ENCODE measurements at places on chromosomes 4 and X. TPM values are rescaled to one million over a fixed set of nuclear protein-coding genes. Genes with fewer than 3 reads are reported as not detected.

The KLF8 gene
- total RNA-seq = 4.3 TPM

The MAGED4 gene
- 12.6 TPM for total RNA-seq

DNA sequence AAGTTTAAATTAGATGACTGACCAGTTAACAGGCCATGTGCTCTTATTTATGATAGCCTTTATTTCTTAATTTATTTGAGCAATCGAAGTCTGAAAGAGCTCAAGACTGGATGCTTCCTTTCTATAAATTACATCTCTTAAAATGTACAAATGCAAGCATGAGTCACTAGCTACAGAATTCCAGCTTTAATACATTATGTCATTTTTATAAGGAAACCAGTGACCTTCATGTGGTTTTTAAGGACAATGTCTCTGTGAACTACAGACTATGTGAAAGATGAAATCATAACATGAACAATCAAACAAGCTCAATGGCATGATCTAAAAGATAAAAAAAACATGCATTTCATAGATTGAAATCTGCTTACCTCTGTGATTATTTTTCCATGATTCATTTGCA lies 15.4 kb downstream of the HTR2C start:
- DNase-seq = no peak

DNA sequence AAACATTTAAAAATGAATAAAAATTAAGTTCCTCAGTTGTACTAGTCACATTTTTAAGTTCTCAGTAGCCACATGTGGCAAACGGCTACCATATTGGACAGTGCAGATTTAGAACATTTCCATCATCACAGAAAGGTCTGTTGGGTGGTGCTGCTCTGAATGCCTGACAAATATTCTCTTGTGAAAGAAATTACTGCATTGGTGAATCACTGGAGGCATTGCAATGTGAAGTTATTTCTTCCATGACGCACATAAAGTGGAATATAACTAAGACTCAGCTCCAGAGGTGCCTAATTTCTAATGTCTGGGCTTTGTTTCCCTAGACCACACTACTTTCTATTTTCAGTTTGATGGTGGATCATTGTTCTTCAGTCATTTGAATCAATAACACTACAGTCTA lies 44.9 kb downstream of the CLNK start:
- DNase-seq = no peak

DNA sequence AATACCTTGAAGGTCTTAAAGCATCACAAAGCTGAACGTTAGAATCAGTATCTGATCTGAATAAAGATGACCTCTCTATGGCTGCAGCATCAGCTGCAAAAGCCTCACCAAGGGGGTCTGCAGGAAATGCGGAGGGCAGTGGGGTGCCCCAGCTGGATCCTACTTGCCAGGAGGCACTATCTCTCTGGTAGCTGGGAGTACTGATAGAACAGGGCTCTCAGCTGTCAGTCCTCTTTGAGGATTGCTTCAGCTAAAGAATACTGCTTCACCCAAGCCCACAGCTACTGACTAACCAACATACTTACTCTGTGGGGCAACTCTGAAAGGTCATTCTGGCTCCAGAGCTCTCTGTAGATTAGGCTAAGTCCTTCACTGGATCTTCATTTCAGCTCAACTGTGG lies 112.5 kb upstream of the ZFP42 start:
- DNase-seq = no peak

- no peak for DNase-seq
Measured at GRCh38 chrX:123188081-123188480, 4.0 kb downstream of the GRIA3 start.

DNA sequence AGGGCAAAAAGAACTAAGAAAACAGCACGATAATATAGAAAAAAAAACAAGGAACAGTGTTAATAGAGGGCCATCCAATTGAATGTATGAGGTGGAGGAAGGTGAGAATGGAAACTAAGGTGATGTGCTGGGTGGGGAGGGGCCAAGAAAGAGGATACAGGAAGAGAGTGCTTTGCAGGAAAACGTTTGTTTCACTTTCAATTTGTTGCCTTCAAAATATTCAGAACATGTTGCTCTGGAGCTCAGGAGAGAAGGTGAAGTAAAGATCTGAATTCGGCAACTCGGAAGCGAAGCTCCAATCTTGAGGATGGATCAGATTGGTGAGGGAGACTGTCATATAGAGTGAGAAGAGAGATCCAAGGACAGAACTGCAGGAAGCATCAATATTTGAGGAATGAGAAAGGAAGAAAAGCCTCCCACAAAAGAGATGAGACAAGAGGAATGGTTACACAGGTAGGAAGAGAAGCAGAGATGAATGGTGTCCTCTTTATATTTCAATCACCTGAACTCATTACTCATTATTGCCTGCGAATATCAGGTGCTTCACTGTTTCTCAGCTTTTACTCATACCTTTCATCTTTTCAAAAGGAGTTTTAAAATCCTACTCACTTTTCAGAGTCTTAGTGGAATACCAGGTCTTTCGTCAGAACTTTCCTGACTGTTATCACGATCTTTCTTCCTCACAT lies 14.7 kb upstream of the SEC24D start:
- peak; percentile 41 for DNase-seq

GRCh38 chr4:187016101-187016500 lies 292.4 kb upstream of the FAT1 start:
- no peak for DNase-seq

DNA sequence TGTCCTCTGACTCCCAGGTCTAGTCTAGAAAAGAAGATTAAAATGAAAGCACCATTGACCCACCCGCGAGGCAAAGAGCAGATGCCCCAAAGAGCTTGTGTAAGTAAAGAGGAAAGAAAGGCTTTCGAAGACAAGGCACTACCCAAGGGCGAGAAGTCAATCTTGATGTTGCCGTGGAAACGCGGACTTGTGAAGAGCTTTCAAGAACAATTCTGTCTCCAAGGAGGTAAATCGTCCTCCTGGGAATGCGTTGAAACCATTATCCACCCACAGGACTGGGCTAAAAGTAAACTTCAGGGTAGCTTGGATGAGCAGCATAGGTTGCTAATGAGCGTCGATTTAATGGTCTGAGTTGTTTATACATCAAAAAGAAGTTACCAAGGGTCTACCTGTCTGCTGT lies 189.3 kb downstream of the DHRSX start:
- DNase-seq = no peak
